ENCODE measurements at places on chromosomes 7 and 10.
A peak's percentile ranks its signal among the peaks of the same experiment; 100 is the strongest.

DNA sequence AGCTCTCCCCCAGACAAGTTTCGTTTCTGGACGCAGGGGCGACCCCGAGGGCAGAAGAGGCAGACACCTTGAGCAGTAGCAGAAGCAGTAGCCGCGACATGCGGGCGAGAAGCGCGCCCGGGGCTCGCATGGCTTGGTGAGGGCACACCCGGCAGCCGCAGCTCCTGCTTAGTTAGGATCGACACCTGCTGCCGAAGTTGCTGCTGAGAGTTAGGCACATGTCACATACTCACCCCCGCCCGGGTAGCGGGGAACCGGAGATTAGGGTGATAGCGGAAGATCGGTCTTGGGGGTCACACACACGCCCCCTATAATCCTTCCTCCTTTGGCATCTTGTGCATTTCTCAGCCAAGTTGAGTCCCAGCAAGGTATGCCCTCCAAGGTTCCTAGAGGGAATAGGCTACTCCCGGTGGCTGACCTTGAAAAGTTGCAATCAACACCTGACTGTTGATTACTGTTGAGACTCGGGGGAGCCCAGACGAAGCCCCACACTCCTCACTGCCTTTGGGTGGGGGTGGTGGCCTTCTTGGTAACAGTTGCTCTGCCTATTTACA is 668 bp downstream of the GPR37 start:
- DNase-seq, result peak; percentile 42

- no peak for DNase-seq
Measured at GRCh38 chr7:116408166-116408565, 91.4 kb upstream of the CAV2 start.

GRCh38 chr7:99560834-99561736 is 2.6 kb downstream of the ZNF655 start:
- DNase-seq, result no peak

- no peak for DNase-seq
Measured at GRCh38 chr10:95729323-95730055, 26.5 kb upstream of the ENTPD1 start.

DNA sequence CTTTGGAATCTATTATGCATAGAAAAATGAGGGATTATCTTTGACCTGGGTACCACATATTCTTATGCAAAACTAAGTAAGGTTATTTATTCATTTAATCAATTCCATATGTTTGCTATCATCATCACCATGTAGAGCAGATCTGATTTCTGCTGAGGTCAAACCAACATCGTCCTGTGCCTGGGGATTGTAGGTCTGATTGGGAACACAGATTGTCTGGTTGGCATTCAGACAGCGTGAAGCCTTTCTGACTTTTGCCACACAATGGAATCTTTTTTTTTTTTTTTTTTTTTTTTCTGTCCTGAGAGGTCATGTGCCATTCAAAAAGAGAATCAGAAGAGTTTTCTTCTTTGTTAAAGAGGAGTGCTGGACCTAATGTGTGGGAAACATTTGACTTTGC is 142.9 kb downstream of the RAB11FIP2 start:
- DNase-seq, result no peak

GRCh38 chr7:29805886-29806207 is 461 bp upstream of the WIPF3 start:
- DNase-seq, result no peak

- no peak for DNase-seq
Measured at GRCh38 chr10:18099415-18099814, 40.8 kb upstream of the CACNB2 start.

- DNase-seq, result no peak
Measured at GRCh38 chr7:18458830-18459229, 36.7 kb upstream of the HDAC9 start.

DNA sequence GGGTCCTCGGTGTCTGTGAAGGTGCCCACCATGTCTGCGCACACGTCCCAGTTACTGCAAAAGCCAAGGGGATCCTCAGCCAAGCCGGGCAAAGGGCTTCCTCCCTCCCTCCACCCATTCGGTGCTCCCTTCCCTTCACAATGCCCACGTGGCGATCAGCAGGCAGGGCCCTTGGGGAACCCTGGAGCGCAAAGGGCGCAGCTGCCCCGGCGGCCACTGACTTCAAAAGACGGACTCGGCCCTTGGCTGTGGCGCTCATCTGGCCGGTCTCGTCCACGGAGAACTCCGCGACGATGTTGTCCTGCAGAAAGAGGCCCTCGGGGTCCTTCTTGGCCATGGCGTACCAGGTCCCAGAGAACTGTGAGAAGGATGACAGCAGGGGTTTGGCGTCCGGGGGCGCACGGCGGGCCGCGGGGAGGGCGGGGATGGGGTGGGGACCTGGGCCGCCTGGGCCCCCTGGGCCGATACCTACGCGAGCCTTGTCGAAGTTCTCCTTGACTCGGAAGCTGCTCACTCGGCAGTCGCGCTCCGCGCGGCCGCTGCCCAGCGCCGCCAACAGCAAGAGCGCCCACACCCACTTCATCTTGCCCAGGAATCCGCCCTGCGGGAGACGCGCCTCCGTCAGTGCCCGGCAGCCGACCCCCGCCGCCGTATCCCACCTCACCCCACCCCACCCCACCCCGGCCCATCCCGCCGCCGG is 439 bp downstream of the RBP4 start:
- DNase-seq, result no peak

DNA sequence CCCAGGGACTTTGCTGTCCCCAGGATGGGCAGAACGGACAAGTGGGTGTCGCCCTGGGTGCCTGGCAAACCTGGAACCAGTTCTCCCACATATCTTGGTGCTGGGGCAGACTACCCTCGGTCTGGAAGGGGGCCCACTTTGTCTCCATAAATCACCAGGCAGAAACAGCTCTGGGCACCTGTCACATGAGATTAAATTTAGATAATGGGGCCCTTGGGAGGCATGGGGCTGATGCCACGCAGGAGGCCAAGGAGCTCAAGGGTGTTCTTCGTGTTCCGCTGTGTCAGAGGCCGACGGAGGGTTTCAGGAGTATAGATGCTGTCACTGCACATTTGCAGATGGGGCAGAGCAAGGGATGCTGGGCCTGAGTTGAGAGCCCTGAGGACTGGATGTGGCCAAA is 72.7 kb downstream of the TMEM130 start:
- no peak for DNase-seq

GRCh38 chr10:96456296-96456840 is 57.4 kb downstream of the TLL2 start:
- no peak for DNase-seq

DNA sequence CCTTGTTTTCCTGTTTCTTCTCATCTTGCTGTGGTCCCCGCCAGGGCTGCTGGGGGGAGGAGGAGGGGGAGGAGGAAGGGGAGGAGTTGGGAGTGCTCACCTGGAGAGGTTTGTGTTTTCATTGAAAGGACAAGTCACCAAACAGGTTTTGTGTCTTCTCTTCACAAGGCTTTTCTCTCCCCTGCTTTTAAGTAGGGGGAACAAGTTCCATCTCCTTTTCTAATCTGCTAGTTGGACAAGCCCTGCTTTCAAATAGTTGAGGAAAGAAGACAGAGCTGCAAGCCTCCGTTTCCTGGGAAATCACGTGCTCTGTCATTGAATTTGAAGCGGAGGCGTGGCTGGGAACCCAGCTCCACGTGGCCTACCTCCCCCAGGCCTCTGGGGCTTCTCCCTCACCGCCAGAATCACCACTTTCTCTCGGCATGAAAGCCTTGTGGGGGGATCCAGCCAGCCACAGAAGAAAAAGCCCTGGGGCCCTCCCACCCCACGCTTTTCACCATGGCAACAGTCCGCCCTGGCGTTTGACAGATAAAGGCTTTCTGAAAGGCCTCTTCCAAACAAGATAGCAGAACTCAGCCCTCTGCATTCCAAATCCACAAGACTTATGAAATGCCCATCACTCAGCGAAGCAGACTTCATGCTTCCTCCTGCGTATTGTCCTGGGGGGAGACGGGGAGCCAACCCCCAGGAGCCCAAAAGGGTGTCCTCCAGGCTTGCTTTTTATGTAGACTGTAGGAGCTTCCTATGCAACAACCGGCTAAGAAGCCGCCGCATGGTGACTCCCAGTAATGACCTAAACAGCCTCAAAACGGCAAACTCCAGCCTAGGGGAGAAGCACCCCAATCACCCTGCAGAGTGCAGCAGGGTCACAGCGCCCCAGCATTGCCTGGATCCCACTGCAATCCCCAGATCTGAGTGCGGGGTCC is 51.7 kb downstream of the PROSER2 start:
- peak; percentile 67 for DNase-seq

- peak; percentile 17 for DNase-seq
Measured at GRCh38 chr10:43055991-43056567, 20.8 kb upstream of the RET start.

DNA sequence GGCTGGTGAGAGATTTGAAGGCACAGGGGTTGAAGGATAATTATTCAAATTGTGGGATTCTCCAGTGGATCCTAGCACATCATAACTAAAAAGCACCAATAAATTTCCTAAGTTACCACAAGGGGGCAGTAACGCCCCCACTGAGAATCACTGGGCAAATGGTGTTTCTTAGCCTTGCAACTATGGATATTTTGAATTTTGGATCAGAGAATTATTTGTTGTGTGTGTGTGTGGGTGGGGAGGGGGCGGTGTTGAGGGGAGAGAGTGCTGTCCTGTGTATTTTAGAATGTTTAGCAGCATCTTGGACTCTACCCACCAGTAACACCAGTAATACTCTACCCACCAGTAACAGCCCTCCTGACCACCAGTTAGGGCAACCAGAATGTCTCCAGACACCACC is 63.3 kb upstream of the PRKG1 start:
- DNase-seq, result no peak

DNA sequence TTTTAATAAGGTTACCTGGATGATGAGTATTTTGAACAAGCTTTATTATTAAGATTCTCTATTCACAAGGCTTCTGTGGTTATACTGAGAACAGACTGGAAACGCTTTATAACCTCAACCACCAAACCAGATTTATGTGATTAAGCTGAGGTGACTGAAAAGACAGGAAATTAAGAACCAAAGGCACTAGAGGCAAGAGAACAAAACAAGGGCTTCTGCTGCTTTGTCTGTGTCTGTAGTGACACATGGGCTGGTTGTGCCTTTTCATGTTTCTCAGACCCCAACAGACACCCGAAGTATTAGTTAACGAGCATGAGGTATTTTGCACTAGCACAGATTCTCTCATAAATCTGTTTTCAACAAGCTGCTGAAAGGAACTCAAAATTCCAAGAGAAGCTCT is 64.4 kb downstream of the RAPGEF5 start:
- no peak for DNase-seq

DNA sequence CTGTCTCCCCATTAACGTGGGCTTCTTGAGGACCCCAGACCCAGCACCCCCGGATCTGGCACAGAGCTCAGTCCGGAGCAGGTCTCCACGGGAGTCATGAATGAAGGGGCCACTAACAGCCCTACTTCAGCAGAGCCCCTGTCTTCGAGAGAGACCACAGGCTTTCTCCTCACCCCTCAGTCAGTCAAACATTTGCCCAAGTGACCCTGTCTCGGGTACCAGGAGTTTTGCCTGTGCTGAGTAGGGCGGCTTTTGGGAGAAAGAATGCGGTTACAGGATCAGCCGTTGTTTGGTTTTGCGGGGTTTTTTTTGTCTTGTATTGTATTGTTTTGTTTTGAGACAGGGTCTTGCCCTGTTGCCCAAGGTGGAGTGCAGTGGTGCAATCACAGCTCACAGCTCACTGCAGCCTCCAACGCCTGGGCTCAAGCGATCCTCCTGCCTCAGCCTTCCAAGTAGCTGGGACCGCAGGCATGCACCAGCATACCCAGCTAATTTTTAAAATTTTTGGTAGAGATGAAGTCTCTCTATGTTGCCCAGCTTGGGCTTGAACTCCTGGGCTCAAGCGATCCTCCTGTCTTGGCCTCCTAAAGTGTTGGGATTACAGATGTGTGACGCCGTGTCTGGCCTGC is 16.5 kb downstream of the ADAP1 start:
- no peak for DNase-seq

DNA sequence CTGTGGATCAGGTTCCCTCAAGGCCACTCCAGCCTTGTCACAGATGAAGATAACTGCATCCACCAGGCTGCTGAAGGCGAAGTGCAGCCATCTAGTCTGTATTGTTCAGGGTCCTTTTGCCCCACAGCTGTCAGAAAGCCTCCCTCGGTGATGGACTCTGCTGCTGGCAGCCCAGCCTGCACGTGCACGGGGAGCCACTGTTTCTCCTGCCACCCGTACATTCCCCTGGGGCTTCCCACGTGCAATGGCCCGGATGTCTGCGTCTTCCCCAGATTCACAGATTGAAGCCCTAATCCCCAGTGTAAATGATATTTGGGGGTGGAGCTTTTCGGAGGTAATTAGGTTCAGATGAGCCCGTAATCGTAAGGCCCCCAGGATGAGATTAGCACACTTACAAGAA is 46.6 kb upstream of the VIPR2 start:
- no peak for DNase-seq

DNA sequence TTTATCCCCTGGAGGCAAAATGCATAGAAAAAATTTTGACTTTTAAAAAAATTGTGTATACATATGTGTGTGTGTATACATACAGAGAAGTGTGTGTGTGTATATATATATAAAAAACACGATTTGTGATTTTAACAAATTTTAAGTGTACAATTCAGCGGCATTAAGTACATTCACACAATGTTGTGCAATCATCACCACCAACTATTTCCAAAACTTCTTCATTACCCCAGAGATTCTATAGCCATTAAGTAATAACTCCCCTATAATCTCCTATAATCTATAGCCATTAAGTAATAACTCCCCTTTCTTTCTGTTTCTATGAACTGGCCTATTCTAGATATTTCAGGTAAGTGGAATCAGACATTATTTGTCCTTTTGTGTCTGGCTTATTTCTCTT is 20.7 kb upstream of the CAMK2B start:
- DNase-seq, result no peak

DNA sequence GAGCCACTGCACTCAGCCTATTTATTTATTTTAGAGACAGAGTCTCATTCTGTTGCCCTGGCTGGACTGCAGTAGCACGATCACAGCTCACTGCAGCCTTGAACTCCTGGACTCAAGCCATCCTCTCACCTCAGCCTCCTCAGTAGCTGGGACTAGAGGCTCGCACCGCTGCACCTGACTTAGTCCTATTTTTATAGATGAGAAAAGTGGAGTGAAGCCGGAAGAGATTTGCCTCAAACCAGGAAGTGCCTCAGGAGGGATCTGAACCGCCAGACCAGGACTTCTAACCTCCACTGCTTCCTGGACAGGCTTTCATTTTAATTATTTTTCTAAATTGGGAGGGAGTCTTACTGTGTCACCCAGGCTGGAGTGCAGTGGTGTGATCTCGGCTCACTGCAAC is 17.5 kb upstream of the CLIP2 start:
- no peak for DNase-seq

- no peak for DNase-seq
Measured at GRCh38 chr10:125770844-125771243, 4.8 kb downstream of the MMP21 start.

Data from activated naive CD8-positive, alpha-beta T cell treated with anti-CD3 and anti-CD28 coated beads, Interleukin-2, amount 10 ng/mL, durations not matched to agents 7 days and 5 days (primary cell).